Esophagus squamous epithelium (tissue), 5 donors: ENCODE measurements at places on chromosomes 3 and 15.

GRCh38 chr3:118080889-118081288, 953.8 kb downstream of the IGSF11 start:
- DNase-seq, result no peak

DNA sequence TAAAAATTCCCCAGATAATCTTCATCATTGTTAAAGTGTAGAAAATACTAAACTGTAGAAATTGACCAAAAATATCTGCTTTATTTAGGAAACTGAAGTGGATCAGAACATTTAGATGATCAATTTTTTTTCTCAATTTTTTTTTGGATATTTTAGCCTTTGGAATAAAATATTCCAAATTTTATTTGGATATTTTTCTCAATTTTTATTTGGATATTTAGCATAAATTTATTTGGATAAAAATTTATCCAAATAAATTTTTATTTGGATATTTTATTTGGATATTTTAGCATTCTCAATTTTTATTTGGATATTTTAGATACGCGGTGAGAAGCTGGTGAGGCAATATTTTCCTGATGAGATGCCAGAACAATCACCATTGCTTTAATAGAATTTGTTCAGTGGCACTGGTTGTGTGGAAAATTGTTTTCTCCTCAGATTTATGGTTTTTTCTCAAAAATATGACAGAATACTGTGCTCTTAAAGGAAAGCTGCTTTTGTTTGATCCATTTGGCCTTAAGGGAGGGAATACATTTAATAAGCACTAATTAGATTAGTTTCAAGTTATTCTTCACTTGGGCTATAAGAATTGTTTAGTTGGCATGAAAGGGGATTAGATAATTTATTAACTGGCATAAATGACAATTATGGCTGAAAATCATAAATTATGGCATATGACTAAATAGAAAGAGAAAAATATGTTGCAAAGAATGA, 470.1 kb downstream of the MFSD1 start:
- no peak for DNase-seq

DNA sequence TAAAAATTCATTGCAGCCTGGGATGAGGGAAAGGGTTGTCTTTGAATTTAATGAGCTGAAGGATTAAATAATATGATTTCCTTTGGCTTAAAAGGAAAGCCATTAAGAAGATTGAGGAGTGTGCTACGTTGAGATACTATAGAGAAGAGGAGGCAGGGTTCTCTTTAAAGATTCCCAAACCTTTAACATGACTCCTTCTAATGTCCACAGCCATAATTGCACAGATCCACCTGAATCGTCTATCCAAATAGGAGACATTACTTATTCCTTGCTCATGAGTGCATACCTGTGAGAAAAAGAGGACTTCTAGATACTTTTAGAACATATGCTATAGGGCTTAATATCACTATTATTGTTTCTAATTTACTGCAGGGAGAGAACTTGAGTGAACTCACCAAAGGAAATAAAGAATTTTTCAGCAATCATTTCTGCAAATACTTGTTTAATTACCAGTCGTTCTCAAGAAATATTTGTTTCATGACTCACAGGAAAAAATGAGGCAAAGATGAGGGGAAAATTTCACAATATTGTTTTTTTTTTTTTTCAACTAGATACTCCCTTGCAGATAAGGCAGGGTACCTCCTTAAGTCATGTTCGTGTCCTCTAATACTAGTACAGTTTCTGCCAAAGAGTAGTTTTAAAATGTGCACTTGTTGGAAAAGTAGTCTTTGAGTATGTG, 8.9 kb upstream of the SUCNR1 start:
- no peak for DNase-seq

DNA sequence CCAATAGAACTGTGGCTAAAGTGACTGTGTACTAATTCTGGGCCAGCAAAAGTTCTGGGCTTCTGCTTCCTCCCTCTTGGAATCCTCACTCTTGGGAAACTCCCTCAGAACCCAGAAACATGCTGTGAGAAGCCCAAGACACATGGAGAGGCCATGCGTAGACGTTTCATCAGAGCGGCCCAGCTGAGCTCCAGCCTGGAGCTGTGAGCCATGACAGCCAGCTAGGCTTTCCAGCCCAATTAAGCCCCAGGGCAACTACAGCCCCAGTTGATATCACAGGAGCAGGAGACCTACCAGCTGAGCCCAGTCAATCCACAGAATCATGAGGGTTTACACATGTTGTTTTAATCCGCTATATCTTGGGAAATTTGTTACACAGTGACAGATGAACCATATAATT, 43.6 kb upstream of the CNOT10 start:
- DNase-seq, result no peak

- DNase-seq, result no peak
Measured at GRCh38 chr3:136817448-136817847, 1.5 kb upstream of the SLC35G2 start.

- no peak for DNase-seq
Measured at GRCh38 chr3:98557324-98558010, 25.7 kb downstream of the GPR15 start.

GRCh38 chr3:48598323-48599076, 3.4 kb upstream of the COL7A1 start:
- DNase-seq, result no peak

GRCh38 chr15:62904041-62904910, 138.3 kb upstream of the TPM1 start:
- DNase-seq, result no peak

DNA sequence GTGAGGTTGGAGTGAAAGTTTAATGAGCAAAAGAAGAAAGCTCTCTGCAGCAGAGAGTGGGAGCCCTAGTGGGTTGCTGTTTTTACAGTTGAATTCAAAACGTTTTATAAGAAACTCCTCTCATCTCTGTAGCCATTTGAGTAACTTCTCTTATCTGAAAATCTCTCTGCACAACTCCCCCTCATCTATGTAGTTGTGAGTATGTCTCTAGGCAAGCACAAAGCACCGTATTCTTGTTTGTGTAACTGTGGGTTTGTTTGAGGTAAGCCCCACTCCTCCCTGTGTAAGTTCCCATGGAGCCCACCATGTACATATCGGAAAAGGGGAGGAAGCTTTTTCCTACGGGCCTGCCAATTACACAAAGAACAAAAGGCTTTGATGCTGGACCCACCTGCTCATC, 56.5 kb upstream of the GOLGA6L2 start:
- DNase-seq, result no peak

DNA sequence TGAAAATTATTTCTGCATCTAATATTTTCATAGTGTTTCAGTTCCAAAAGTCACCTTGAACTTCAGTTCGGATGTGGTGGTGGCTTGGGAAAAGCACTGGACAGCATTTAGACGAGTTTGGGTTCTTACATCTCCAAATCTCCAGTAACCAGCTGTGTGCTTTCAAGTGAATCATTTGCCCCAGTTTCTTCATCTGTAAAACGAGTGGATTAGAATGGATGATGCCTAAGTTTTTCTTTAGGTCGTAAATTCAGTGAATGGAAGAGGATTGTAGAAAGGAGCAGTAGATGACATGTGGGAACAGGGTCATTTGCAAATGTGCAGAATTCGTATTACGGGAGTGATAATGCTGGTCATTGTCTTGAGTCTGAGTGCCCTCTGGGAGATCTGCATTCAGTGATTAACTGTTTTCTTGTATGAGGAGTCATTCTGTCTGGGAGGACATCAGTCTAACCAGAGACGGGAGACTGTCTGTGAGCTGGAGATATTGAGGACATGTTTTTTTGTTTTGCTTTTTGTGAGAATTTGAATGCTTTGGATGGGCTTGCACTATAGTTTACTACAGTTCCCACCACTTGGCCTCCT, 641.6 kb upstream of the TBL1XR1 start:
- no peak for DNase-seq

- no peak for DNase-seq
Measured at GRCh38 chr3:48644898-48645760, 9.9 kb upstream of the SLC26A6 start.

DNA sequence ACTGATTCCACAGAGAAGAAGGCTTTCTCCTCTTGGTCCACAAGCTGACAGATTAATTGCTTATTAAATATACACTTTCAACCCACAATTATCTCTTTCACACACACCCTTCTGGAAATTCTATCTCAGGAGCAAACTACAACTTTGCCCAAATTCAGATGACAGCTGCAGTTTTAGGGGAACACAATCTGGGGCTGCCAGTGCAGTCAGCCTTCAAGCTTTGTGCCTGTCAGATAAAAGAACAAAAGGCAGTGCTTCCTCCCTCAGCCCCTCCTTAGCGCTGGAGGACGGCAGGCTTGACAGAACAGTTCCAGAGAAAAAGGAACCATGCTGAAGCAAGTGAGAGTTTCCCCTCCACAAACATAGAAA, 99.6 kb downstream of the TMCC1 start:
- DNase-seq, result no peak

DNA sequence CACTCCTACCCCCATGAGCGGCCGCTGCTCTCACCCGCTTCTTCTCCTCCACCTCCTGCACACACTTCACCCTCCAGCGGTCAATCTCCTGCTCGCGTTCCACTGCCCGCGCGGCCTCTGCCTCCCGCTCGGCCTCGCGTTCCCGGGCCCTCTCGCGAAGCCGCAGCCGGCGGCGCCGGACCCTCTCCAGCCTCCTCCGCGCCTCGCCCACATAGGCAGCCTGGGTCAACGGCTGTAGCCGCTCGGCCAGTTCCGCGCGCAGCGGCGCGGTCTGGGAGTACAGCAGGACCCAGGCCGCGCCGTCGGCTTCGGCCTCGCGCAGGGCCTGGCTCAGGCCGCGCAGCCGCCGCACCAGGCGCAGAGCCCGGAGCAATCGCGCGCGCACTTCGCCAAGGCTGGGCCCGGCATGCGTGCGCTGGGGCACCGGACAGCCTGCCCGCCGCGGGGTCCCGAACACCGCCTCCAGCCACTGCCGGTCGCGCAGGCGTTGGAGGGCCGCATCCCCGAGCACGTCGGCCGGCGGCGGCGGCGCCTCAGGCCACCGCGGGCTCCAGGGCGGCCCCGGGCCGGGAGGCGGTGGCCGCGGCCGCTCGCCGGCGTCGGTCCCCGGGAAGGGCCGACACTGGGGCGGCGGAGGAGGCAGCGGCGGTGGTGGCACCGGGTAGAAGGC, 595 bp downstream of the PDCD7 start:
- no peak for DNase-seq

GRCh38 chr3:160532371-160532770, 33.0 kb downstream of the KPNA4 start:
- DNase-seq, result no peak

DNA sequence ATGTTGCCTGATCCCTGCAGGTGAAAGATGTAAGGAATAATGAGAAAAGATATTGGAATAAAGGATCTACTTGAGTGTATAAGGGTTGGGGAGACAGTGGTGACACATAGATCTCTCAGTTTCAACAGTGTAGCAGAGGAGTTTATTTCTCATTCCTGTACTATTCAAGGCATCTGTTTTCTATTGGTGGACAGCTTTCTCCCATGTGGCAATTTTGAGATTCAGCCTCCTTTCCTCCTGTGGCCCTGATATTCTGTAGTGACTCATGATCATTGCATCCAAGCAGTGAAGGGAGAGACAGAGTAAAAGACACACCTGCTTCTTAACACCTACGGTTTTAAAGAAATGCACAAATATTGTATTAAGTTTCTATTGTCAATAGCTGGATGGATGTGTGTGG, 327.6 kb downstream of the GRM7 start:
- DNase-seq, result no peak

GRCh38 chr3:172315401-172316091, 132.7 kb downstream of the GHSR start:
- no peak for DNase-seq

- no peak for DNase-seq
Measured at GRCh38 chr3:183378008-183378407, 50.4 kb downstream of the MCF2L2 start.

GRCh38 chr3:177405191-177405672, 207.9 kb upstream of the TBL1XR1 start:
- no peak for DNase-seq

DNA sequence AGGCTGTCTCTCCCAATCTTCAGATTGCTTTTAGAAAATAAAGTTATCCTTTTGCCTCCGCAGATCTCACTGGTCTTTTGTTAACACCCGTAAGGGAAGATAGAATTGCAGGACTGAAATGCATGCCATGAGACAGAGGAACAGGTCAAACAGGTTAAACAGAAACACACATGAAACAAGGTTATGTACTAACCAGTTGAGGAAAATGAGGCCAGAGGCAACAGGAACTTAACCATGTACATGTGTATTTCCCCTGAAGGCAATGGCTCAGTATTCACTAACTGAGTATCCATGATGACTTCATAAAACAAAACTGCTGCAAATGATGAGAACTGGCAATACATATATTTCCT, 169.1 kb upstream of the NSMCE3 start:
- DNase-seq, result no peak

- no peak for DNase-seq
Measured at GRCh38 chr3:122945230-122945629, 82.3 kb downstream of the SEMA5B start.

DNA sequence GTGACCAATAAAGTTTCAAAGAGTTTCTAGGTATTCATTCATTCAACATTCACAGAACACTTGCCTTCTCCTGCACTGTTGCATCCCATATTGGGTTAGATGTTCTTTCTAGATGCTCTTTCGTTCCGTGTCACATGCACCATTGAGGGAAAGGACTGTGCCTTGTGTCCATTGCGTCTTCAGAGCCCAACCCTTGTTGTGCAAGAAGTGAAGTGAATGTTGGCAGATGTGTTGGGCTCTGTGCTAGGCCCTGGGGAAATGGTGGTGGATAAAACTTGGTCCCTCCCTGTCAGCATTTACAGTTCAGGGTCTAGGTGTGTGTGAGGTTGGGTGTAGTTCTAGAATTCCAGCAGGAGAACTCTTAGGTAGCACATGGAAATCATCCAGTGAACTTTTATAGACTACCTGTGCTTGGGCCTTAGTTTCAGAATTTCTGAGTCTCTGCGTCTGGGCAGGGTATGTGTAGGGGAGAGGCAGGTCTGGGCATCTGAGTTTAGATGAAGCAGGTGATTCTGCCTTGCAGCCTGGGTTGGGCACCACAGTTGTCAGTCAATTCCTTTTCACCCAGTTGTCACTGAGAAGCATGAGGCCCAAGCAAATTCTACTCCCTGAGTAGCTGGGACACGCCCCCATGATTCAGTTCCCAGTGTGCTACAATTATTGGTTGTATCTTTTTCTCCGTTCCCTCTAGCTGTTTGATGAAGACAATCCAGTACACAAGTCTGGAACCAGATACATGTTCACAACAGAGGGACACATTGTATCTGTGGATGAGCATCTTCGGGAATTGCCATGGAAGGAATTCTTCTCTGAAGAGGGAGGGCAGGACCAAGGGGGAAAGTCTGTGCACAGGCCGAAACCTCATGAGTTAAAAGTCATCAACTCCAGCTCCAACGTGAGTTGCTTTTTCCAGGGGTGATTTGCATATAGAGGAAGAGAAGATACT, 25.4 kb downstream of the EDEM1 start:
- no peak for DNase-seq

- DNase-seq, result no peak
Measured at GRCh38 chr3:128329491-128330213, 137.0 kb downstream of the DNAJB8 start.

GRCh38 chr3:101897013-101897412, 47.7 kb downstream of the NFKBIZ start:
- DNase-seq, result no peak

DNA sequence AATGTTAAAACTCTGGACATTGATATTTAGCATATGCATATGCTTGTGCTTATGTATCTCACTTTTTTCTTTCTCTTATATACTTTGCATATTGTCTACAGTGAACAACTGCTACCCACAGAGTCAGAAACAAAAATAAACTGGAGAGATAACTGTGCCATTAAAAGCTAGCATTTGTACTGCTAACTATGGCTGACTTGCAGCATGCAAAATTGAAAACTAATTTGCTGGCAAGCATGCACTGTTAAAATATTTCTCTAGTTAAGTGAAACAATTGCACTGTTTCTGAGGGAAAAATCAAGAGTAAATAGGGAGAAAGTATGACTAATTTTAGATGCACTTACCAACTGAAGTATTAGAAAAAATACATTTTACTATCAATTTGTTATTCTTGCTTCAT, 177.8 kb downstream of the CBLB start:
- no peak for DNase-seq

- DNase-seq, result no peak
Measured at GRCh38 chr3:40951636-40952035, 247.7 kb upstream of the CTNNB1 start.
